MCF 10A (cell line): ENCODE measurements at places on chromosomes 4 and X.
A peak's percentile ranks its signal among the peaks of the same experiment; 100 is the strongest.

GRCh38 chr4:162056990-162057389, 106.8 kb downstream of the FSTL5 start:
- no peak for DNase-seq

DNA sequence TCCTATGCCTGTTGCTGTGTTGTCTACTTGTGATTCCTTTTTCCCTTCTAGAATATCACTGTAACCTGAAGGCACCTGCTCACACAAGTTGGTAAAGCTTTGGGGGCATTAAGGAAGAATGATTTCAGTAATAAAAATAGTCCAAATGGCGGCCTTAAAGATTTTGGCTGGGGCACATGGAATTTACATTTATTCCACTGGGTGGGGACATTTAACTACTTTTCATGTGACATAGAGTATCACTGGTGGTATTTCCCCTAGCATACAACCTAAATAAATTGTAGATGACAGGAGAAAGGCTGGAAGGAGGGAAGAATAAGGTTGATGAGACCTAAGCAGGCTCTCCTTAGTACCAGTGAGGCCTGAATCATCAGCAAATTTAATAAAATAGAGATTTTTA, 121.8 kb upstream of the EDA2R start:
- no peak for DNase-seq

GRCh38 chrX:37454537-37455285, 105.5 kb downstream of the PRRG1 start:
- peak; percentile 83 for DNase-seq

DNA sequence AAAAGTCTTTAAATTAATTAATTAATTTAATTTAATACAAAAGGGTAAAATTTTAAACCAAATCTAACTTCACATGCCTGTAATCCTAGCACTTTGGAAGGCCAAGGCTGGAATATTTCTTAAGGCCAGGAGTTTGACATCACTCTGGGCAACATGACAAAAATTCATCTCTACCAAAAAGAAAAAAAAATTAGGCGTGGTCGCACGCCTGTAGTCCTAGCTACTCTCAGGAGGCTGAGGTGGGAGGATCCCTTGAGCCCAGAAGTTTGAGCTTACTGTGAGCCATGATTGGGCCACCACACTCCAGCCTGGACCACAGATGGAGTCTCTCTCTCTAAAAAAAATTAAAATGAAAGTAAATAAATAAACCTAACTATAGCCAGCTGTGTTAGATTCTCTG, 39.2 kb upstream of the ANTXR2 start:
- peak; percentile 42 for DNase-seq

DNA sequence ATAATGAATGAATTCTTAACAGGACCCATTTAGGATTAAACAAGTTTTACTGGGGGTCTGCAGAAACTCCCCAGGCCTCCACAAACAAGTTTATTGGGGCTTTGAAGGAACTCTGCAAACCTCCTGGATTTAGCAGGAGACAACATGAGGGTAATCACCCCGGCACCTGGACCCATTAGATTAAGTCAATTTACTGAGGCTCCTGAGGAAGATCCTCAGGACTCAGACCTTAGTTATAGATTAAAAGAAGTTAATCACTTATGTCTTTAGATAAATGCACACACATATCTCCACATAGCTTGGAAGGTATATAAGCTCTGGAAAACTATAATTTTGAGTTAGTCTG, 29.4 kb downstream of the XG start:
- no peak for DNase-seq

DNA sequence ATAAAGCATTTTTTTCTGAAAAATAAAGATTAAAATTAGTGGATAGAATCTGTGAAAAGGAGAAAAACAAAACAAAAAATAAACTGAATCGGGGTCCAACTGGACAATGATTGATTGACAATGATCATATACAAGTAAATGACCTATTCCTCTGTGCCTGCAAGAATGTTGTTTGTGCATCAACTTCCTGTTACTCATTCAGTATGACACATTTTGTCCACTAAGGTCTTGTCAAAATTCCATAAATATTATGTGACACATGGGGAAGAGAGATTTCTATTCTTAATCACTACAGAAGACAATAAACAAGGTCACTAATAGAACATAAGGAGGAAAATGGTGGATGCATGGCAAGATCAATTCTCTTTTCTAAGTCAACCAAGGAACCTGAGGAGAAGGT, 54.9 kb downstream of the F8 start:
- peak; percentile 32 for DNase-seq

GRCh38 chr4:176856421-176856820, 63.7 kb upstream of the VEGFC start:
- DNase-seq, result no peak

DNA sequence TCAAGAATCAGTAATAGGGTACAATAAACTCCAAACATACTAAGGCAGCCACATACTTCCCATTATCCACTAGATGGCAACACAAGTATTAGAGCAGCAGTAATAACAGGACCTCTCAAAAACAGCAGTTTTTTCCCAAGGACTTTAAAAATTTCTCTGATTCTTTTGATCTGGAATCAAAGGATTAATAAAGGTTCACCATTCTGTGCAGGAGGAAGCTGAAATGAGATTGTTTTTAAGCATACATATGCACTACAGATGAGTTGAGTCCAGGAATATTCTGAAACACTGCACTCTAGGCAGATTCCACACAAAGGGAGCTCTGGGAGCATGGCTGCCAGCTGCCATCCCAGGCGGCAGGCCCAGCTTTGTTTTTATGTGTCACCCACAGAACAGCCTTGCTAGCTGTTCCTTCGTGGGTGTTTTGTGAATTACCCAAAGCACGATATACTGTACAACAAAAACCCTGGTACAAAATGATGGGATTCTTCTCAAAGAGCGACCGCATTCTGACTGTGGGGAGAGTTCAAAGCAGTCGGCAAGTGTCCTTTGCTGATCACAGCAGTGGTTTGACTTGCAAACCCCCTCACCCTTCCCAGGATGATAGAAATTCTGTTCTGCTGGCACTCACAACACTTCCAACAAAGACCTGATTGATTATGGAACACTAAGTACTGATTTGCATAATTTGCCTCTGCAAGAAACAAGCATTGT, 61.0 kb downstream of the STX18 start:
- no peak for DNase-seq

GRCh38 chrX:63719633-63720032, 65.4 kb downstream of the ARHGEF9 start:
- DNase-seq, result no peak

GRCh38 chr4:139934057-139934707, 219.8 kb downstream of the MAML3 start:
- DNase-seq, result no peak

DNA sequence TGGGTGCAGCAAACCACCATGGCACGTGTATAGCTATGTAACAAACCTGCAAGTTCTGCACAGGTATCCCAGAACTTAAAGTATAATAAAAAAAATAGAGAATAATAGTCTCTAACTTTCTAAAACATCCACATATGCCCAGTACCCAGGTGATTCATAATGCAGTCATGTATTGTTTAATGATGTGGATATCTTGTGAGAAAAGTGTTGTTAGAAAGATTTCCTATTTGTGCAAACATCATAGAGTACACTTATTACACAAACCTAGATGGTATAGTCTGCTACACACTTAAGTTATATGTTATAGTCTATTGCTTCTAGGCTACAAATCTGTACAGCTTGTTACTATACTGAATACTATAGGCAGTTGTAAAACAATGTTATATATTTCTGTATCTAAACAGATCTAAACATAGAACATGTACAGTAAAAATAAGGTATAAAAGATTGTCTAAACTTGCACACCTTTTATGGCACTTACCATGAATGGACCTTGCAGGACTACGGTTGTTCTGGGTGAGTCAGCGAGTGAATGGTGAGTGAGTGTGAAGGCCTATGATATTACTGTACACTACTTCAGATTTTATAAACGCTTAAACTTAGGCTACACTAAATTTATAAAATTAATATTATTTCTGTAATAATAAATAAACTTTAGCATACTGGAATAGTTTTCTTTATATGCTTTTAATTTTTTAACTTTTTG, 232.2 kb upstream of the SLIT2 start:
- DNase-seq, result peak; percentile 26

- no peak for DNase-seq
Observed at GRCh38 chr4:8775121-8775520, 96.5 kb downstream of the HMX1 start.

GRCh38 chr4:151455212-151455611, 46.2 kb downstream of the FHIP1A start:
- DNase-seq, result no peak

DNA sequence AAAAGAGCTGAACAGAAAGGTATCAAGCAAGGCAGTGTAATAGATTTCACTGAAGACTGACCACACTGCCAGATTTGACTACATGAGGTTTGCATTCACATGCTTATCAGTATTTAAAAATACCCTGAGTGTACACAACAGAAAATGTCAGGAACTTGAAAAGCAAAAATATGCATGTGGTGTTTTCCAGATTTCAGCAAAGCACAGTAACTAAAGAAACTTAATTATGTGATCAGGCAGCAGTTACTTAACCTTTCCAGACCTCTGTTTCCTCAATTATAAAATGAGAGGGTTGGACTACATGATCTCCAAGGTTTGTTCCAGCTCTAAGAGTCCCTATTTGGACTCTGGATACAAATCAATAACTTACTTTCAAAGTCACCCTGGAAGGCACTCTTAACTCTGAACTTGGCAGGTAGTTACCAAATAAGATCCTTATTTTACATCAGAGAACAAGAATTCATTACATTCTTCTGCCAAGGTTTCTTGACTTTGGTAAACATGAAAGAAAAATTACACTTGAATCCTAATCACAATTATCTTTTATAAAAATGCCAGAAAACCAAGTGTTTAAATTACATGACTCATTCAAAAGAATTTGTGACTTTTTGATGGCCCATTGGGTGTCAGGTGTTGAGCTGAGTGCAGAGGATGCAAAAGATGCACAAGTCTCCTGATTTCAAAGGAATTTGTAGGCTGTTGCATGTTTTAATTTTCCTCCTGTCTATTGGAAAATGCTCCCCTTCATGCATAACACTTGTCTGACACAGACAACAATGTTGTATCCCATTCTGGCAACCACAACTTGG, 241.6 kb downstream of the MGST2 start:
- no peak for DNase-seq

DNA sequence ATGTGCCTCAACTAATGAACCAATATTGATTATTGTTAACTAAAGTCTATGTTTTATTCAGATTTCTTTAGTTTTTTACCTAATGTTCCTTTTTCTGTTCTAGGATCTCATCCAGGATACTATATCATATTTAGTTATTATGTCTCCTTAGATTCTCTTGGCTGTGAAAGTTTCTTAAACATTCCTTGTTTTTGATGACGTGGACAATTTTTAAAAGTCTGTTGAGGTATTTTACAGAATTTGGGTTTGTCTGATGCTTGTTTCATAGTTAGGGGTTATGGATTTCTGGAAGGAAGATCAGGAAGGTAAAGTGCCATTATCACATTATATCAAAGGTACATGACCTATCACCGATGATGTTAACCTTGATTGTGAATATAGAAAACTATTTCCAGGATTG, 18.2 kb upstream of the MCTS1 start:
- no peak for DNase-seq

- no peak for DNase-seq
Observed at GRCh38 chr4:90883519-90883918, 756.3 kb downstream of the CCSER1 start.

DNA sequence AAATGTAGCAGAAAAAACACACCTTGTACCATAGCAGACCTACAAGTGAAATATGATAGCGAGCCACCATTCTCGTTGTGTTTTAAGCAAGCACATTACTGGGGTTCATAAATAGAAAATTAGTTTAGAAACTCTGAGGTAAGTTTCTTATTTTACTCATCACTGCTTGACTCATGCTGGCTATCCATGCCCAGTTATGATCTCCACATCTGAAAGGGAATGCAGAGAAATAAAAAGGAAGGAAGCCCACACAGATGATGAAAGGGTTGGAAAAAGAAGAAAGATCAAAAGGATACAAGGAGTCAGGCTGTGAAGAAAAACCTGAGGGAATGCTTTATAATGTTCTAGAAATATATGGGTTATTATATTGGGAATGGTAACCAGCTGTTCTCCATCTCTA, 54.5 kb downstream of the CAMK2D start:
- DNase-seq, result peak; percentile 18

DNA sequence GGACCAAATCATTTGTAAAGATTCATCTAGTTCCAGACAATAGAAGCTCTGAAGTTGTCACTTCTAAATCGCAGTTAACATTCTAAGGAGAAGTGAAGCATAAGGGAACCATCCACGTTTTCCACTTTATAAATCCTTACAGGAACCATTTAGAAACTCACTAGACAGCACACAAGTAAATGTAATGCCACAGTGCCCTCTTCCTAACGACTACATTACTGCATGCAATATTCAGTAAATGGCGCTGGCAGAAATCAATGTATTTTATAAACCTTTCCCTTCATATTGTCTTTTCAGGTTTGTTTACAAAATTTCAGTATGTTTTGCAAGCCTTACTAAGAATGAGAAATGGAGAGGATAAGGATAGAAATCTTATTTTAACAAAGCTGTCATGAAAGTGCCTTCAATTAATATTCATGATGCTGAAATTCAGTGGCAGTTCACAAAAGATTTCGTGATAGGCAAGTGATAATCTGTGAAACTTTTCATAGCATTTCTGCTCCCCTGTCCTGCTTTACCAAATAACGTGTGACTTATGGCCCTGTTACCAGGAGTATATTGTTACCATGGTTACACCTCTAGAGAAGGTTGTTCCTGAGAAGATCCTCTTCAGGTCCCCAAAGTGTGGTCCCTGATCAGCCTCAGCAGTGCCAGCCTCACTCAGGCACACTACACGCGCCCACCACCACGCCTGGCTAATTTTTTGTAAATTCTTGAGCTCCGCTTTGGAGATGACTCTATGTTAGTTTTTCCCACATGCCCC, 54.2 kb downstream of the TMA16 start:
- peak; percentile 59 for DNase-seq

DNA sequence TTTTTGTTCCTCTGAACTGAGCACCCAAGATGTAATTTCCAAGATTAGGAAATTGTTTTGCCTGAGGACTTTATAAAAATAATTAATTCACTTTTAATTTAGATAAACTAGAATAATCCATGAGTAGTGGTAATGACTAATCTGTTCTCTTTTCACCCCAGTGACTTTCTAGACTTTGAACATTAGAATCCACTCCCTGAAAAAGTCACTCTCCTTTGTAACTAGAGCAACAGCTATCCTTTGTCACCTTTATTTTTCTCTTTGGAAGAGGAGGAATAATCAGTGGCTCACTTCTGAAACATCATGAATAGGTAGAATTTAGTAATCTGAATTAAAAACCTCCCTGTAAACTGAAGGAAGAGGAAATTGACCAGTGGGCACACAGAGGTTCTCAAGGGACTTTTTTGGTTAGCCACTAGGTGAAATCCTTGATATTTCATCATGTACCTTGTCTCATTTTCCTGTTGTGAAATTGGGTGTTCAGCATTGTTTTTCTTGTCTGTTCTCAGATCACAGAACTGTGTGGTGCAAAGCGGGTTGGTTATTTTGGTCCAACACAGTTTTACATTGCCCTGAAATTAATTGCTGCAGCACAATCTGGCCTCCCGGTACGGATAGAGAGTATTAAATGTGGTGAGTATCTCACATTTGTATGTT, 59.4 kb downstream of the REPS2 start:
- peak; percentile 69 for DNase-seq

GRCh38 chr4:85486425-85487086, 11.6 kb downstream of the ARHGAP24 start:
- DNase-seq, result peak; percentile 35

- DNase-seq, result no peak
Observed at GRCh38 chr4:6182376-6183280, 17.7 kb downstream of the JAKMIP1 start.

- DNase-seq, result no peak
Observed at GRCh38 chr4:159534655-159535054, 431.8 kb downstream of the RAPGEF2 start.
